ENCODE measurements at places on chromosomes 2 and 18.

DNA sequence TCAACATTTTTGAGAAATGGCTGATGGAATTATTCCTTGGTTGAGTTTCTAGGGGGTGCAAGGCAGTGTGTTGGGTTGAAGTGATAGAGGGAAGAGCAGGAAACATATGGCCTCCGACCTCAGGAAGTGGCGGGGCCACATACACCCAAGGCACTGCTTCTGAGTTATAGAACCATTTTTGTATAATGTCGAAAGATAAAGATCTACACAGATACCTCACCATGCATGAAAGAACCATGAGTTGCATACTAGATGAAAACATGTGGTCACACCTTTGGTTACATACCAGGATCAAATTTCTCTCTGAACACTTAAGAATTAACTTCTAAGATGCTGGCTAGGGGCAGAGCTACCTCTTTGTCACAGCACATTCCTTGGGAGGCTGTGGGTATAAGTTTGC lies 23.2 kb downstream of the LAMA3 start:
- ATAC-seq = no peak

- no peak for ATAC-seq
These were observed 732.3 kb upstream of the CELF4 start for GRCh38 chr18:38297910-38298309.

- no peak for ATAC-seq
These were observed 260.0 kb upstream of the ID2 start for GRCh38 chr2:8421658-8422449.

DNA sequence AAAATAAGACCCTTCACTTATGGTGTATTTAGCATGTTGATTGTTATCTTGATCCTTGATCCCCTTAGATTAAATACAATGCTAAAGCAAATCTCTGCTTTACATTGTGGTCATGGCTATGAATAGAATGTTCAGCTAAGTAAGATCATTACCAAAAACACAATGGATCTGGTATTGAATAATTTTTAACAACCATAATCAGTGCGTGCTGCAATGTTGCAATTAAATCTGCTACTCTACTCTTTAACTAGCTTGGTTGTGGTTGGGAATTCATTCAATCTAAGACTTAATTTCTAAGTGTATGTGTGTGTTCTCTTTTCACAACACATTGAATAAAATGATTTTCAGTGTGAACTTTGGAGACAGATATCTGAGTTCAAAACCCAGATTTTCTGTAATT lies 442.5 kb upstream of the ZNF804A start:
- no peak for ATAC-seq

GRCh38 chr2:208136716-208137094 lies 7.1 kb upstream of the CRYGC start:
- ATAC-seq = no peak

DNA sequence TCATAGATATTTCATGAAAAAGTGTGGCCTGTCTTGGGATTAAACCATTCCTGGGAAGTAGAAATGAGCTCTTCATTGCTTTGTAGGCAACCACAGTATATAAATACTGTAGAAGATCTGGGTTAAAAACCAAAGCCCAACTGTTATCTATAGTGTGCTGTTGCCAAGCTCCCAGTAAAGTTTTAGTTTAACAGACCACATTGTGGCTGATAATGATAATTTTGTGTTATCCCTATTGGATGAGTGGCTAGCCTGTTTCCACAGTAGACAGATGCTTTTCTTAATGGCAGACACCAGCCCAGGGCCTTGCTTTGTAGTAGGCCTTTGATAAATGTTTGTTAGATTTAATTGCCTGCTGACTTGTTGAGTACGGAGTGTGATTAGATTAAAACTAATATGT lies 52.1 kb downstream of the FMNL2 start:
- ATAC-seq = no peak

DNA sequence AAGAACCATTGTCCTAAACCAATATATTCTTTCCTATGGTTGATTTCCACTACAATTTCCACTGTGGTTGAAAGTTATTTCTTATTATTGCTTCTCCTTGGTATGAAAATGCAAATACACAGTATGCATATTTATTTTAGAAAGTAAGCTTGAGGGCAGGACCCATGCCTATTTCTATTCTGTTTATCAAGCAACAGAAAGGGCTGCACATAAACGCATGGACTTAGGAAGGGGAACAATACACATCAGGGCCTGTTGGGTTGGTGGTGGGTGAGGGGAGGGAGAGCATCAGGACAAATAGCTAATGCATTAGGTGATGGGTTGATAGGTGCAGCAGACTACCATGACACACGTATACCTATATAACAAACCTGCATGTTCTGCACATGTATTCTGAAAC lies 20.7 kb downstream of the SLC4A3 start:
- ATAC-seq = no peak

GRCh38 chr2:147860009-147860408 lies 15.2 kb downstream of the ACVR2A start:
- no peak for ATAC-seq

Measured in activated CD4-positive, CD25-positive, alpha-beta regulatory T cell treated with anti-CD3 and anti-CD28 coated beads, Interleukin-2, amount 50 U/mL, for 24 hours (primary cell).